RKO (cell line): ENCODE measurements at places on chromosomes 2 and 18.

GRCh38 chr2:180443888-180444287, 436.8 kb upstream of the CWC22 start:
- DNase-seq, result no peak

GRCh38 chr18:32450874-32451273, 19.8 kb downstream of the GAREM1 start:
- DNase-seq, result no peak

DNA sequence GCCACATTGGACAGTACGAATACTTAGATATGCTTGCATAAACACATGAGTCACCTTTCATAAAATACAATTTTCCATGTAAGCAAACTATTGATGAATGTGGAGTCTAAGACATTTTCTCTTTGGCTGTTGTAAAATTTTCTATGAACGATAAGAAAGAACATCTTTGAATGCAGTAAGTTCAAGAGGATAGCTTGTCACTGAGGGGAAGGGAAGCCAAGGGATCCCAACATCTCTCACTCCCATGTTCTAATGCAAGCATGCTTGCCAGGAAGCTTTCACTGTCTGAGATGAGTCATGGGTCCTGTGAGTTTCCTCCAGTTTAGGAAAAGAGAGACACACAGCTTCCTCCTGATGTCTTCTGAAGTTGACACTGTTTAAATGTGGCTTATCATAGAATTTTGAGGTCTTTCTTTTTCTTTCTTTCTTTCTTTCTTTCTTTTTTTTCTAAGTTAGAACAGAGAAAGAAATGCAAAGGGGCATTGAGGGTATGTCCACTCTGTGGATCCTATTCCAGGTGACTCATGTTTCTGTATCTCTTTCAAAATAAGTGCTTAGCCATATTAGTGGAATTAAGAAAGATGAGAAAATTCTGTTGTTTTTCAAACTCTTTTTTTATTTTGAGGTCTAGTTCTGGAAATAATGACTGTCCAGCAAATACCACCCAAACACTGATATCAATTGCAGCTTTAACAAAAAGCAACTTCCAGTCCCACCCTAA, 146.6 kb downstream of the RDH14 start:
- DNase-seq, result peak; percentile 77

- DNase-seq, result no peak
These were observed 232.7 kb downstream of the CLIP4 start for GRCh38 chr2:29347774-29348461.

DNA sequence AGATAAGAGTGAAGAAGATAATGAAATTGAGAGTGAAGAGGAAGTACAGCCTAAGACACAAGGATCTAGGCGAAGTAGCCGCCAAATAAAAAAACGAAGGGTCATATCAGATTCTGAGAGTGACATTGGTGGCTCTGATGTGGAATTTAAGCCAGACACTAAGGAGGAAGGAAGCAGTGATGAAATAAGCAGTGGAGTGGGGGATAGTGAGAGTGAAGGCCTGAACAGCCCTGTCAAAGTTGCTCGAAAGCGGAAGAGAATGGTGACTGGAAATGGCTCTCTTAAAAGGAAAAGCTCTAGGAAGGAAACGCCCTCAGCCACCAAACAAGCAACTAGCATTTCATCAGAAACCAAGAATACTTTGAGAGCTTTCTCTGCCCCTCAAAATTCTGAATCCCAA, 15.7 kb downstream of the MSH6 start:
- no peak for DNase-seq

DNA sequence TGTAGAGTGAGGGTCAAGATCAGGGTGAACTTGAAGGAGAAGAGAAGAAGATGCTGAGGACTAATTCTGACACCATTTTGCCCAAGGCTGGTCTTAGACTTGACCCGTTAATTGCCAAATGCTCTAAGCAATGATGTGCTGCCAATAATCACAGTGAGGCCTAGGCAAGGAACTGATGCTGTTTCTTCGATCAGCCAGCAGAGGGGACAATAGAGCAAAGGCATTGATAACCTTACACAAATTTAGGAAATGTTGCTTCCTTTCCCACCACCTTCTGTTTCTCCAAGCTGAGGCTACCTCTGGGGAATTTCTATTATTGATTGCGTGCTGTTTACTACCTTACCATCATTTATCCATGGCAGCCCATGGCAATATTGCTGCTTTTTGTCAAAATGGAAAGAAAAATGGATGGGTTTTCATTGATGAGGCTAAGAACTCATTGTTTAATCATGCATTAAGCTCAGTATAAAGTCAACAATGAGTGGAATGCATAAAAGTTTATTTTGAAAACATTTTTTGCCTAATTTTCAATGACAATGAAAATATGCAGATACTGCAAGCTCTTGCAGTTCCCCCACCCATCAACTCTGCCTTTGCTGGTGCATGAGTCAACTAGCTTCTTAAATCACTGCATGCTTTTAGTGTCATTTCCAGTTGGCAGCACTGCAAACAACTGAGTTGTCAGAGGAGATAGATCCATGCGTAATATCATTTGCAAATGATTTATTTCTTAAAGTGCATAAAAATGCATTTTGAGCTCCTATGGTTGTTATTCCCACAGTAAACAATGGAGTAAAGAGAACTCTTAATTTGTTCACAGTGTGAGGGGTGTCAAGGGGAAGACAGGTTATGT, 116.4 kb upstream of the NYAP2 start:
- peak; percentile 42 for DNase-seq

- DNase-seq, result no peak
These were observed 136.2 kb downstream of the TMEM247 start for GRCh38 chr2:46615555-46615954.

DNA sequence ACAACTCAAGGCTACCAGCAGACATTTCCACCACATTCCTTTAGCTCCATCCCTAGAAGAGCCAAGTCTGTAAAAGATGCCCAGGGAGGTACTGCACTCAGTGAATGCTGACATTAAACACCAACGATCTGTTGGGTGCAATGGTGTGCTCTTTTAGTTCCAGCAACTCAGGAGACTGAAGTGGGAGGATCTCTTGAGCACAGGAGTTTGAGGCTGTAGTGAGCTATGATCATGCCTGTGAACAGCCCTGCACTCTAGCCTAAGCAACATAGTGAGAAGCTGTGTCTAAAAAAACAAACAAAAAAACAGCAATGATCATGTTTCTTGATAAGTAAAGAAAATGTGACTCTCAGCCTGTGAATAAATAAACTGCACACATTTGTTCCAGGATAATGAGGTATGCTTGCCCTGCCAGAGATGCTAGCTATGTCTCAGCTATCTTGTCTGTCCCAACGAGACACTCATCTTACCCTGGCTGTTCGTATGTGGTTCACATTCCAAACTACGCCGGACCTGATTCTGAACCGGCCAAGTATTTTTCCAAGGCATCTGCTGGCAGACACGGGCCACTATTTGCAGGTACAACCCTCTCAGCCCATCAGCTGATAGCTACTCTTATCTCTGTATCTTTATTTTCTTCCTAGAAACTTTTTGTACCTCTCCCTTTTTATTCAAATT, 21.8 kb downstream of the TMEM182 start:
- DNase-seq, result no peak

DNA sequence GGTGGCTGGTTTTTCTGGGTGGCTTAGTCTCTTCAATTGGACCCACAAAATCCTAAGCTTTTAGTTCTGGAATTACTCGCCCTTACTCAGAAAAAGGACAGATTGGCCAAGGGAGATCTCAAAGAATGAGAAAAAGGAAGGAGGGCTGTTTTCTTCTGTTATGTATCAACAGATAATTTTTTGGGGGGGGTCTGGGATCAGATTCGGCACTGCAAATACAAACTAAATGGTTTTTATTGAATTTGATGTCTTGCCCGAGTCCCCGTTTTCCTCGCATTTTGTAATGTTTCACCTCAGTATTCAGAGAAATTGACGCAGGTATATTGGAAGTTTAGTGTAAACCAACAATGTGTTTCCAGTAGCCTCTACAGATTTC, 762 bp downstream of the YIPF4 start:
- no peak for DNase-seq

- DNase-seq, result no peak
These were observed 645 bp downstream of the MIB1 start for GRCh38 chr18:21741312-21741561.

- no peak for DNase-seq
These were observed 1.1 kb upstream of the NAPG start for GRCh38 chr18:10524507-10525370.

DNA sequence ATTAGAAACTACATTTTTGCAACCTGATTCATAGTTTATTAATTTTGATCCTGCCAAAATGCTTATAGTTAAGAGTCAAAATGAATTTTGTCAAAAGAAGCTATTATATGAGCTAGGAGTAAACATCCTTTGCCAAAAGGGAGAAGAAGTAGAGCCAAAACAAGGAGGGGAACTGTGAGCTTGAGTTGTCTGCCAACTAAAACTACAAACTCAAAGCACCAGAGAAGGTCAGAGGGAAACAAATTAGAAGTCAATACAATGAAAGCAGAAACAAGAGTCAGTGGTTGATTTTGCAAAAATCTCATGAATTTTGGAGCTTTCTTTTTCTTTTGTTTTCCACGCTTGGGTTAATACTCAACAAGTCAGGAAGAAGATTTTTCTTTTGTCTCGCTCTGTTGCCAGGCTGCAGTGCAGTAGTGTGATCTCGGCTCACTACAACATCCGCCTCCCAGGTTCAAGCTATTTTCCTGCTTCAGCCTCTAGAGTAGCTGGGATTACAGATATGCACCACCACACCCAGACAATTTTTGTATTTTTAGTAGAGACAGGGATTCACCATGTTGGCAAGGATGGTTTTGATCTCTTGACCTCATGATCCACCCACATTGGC, 508.5 kb downstream of the RIT2 start:
- DNase-seq, result no peak

DNA sequence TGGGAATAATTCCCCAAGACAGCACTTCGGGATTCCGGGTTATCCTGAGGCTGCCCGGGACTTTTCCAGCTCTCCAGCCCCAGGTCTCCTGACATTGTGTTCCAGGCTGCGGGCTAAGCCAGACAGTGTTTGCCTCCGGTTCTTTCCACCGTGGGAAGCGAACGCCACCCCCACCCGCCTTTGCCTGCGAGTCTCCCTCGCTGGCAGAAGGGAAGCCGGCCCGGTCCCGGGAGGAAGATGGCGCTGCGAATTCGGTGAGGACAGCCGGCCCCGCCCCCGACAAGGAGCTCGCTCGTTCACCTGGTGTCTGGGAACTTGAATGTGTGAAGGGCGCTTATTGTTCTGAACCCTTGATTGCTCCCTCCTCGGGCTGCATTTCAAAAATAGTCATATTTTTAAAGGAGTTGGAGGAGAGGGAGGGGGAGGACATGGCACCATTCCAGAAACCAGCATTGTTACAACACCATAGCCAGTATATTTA, 2.9 kb downstream of the LRATD1 start:
- DNase-seq, result no peak

DNA sequence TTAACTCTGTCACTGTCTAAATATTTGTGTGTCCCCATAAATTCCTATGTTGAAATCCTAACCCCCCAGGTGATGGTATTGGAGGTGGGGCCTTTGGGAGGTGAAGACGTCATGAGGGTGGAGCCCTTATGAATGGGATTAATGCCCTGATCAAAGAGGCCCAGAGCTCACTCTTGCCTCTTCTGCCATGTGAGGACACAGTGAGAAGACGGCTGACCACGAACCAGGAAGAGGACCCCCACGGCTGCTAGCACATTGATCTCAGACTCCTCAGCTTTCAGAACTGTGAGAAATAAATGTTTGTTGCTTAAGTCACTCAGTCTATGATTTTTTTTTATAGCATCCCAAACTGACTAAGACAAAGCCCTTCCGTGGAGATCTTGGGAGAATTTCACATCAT, 71.2 kb downstream of the BCL2L11 start:
- no peak for DNase-seq

DNA sequence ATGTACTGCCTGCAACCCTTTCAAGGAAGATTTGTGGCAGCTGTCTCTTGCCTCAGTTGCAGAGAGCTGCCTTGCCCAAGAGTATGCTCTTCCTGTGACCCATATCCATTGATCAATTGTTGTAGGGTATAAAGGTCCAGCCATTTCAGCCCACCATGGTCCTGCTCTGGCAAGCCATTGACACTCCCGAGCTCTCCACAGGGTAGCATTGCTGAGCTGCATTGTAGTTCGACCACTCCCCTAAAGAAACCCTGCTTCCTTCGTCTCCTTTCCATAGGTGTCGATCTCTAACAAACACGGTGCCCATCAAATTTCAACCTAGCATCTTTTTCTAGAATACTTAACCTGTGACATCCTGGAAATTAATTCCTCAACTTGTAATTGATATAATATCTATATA, 104.9 kb upstream of the NDUFV2 start:
- no peak for DNase-seq

DNA sequence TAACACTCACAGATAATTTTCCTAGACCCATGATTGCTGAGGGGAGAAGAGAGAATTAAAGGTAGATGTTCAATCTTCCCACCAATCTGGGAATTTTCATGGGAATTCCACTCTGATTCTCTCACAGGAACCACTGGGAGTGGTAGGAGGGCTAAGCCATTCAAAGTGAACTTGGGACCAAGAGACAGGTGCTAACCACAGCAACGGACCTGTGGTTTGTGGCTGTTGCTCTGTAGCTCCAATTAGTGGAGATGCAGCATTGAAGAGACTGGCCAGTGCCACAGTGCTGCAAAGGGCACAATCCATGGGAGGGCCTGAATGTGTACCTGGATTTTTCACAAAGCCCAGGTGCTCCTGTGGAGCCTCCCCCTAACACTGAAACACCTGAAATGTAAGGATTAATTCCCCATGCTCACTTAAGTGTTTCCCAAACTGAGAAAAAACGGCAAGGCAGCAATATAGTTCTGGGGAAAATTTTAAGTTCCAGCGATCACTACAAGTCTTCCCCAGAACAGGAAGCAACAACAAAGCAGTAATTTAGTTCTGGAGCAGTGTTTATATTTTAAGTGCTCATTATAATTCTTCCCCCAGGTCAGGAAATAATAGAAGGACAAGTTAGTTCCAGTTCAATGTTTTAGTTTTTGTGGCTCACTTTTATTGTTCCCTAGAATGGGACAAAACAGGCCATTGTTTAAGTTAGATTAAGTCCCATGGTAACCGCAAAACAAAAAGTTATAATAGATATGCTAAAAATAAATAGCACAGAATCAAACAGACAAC, 1045.8 kb downstream of the CNTNAP5 start:
- no peak for DNase-seq

DNA sequence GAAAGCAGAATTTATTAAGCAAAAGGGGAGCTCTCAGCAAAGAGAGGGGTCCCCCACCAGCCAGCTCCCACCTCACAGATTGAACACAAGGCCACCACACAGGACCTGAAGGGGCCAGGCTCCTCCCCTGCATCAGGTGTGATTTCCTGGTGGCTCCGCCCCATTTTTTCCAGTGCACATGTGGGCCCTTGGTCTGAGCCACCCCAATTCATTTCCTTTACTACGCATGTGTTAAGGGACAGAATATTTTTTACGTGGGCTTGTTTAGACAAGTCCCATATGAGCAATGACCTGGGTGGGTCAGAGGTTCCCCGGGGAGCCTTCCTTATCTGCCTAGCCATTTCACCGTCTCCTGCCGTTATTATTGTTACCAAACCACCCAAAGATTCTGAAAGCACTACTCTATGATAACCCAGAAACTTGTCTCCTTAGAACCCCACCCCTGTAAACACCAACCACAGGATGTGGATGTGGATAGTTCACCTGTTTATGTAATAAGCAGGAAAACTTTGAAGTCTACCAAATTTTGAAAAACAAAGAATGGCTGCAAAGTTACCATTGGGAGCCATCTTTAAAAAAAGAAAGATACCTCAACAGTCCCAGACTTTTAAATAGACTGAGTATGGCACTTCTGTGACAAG, 191.7 kb downstream of the CD226 start:
- no peak for DNase-seq

- DNase-seq, result no peak
These were observed 143.7 kb downstream of the USP34 start for GRCh38 chr2:61327173-61327572.

- DNase-seq, result no peak
These were observed 47.8 kb downstream of the ZAP70 start for GRCh38 chr2:97761192-97761591.

- no peak for DNase-seq
These were observed 402.0 kb upstream of the ACVR2A start for GRCh38 chr2:147442816-147443215.
